Bronchial epithelial cell (primary cell): ENCODE measurements at places on chromosomes 2 and 18.
A peak's percentile ranks its signal among the peaks of the same experiment; 100 is the strongest.

GRCh38 chr2:54012538-54013141 lies 41.8 kb upstream of the PSME4 start:
- DNase-seq: no peak

DNA sequence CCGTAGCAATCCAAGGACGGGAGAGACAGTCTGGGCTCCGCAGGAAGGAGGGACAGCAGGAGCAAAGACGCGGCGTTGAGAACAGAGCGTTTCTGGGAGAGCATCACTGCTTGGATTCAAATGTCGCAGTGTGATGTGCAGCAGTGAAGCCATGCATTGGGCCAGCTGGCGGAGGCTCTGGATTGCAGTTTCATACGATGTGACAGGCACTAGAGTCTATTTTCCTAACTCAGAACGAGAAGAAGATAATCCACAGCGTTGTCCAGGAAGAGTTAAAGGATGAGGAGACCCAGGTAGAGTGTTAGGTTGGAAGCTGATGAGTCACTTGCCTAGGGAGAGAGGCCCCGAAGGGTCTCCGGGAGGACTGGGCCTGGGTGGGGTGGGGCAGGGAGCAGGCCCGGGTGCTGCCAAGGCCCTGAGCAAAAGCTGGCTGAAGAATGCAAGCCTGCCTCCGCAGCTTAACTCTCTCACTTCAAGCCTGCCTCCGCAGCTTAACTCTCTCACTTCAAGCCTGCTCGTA lies 17.7 kb upstream of the SEMA4C start:
- DNase-seq: peak; percentile 27

DNA sequence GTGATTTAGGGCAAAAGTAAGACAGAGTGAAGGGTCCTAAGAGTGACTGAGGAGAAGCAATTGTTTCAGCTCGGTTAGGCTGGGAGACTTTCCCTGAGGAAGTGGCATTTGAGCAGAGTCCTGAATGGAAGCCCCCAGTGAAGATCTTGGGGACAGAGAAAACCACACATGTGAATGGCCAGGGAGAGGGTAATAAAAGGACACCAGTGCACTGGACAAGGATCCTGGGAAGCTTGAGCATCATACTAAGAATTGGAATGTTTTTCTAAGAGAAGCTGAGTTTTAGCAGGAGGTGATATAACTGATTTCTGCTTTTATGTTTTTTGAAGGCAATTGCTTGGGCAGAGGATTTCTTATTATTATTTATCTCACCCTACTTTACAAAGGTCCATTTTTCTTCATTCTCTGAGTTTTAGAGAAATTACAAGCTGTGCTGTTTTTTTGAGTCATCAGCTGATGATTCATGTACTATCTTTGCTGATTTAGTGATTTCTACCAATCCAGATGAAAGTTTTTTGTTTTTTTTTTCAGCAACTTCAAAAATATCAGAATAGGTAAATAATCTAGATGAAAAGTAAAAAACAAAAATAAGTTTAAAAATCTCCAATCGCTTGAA lies 43.5 kb downstream of the MFSD6 start:
- peak; percentile 30 for DNase-seq

DNA sequence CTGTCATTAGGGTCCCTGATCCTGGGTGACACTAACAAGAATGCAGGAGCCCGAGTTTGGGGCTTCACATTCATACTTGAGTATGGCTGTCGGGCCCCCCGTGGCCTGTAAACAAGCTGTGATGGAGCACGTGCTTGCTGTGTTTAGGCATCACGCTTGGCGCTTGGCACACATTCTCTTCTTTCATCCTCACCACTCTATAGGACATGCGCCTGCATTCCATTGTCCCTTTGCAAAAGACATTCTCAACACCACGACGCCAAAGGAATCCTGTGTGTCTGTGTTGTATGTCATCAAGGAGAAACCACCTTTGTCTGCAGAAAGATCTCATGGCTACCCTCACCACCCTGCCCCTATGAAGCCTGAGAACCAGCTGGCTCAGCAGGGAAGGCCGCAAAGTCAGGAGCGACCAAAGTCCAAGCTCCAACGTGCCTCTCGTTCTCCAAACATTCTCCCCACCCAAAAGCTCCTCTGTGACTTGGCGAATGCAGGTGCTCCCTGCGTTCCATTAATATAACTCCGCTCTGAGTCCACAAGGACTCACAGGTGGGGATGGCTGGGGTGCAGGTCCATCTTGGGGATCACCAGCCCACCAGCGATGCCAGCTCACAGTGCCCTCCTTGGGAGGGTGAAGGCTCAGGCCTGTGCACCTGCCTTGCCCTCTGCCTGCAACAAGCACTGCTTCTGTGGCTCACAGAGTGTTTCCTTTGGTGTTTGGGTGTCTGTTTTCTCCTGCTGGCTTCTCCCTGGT lies 6.2 kb upstream of the PER2 start:
- DNase-seq: no peak

- no peak for DNase-seq
Observed at GRCh38 chr2:140580532-140581151, 1550.2 kb downstream of the LRP1B start.

GRCh38 chr2:234823877-234824376 lies 127.9 kb upstream of the SH3BP4 start:
- DNase-seq: peak; percentile 67

DNA sequence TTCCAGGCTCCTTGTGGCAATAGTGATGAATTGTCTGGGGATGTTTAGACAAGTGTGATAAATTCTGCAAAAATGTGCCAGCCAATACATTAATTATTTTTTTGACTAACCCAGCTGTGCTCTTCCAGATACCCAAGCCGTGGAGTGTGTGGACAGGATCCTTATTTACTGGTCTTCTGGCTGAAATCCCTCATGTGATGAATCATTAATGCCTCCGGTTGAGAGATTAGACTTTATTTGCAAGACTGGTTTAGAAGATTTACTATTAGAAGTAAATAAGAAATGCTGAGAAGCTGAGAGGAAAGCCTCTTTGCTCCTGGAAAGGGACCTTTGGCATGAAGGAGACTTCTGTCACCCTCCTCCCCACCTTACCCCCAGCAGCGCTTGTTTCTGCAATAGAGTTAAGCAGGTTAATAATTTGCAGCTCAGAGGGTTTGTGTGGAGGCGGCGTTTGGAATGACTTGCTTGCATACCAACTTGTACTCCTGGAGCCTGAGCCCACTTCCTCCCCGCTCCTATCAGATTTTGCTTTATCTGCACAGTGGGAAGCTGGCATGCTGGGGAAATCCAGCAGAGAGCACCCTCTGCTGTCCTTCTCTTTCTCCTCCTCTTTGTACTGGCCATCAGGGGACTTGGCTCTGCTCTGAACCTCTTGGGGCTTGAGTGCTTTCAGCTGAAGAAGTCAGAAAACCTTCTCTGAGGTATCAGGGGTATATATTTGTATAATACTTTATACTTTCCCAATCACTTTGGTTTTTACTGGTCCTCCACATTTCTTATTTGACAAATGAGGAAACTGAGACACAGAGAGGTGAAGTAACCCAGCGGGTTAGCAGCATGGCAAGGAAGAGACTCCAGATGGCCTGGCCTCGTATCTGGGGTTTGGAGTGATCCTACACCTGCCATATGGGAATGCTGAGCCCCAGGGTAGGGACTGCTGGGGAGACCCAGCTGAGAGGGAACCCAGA lies 16.3 kb downstream of the SLC3A1 start:
- DNase-seq: peak; percentile 94

GRCh38 chr2:241893265-241893664 lies 23.7 kb downstream of the RTP5 start:
- no peak for DNase-seq

GRCh38 chr18:8705961-8706790 lies 820 bp downstream of the MTCL1 start:
- DNase-seq: no peak

DNA sequence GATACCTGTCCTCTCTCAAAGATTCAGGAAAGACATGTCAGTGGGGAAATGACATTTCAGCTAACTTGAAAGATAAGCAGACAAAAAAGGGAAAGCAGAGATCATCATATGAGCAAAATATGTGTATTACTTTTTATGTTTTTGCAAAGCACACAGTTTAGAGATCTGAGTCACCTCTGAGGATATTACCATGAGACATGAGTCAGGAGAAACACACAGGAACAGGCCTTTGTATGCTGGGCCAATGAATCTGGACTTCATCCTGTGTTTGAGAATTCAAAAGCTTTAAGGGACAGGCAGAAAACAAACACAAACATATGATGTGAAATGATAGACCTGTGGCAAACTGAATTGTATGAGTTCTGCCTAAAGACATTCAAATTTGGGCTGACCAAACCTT lies 306.0 kb upstream of the EPC2 start:
- peak; percentile 82 for DNase-seq

GRCh38 chr2:173354582-173355131 lies at the start of gene CDCA7:
Gene CDCA7 (plus strand): TSS chr2:173354872. CDS start chr2:173354964, 92 bp downstream.
- DNase-seq: peak; percentile 33

DNA sequence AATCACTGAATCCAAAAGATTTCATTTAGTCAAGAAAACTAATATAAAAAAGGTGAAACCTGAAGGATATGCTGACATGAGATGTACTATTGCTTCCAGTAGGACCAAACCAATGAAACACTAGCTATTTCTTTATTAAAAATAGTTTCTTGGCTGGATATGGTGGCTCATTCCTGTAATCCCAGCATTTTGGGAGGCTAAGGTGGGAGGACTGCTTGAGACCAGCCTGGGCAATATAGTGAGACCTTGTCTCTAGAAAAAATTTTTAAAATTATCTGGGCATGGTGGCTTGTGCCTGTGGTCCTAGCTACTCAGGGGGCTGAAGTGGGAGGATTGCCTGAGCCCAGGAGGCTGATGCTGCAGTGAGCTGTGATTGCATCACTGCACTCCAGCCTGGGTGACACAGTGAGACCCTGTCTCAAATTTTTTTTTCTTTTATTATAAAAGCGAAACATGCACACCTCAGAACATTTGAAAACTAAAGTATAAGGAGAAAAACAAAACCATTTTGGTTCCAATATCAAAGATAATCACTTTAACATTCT lies 266.2 kb downstream of the TGIF1 start:
- no peak for DNase-seq

DNA sequence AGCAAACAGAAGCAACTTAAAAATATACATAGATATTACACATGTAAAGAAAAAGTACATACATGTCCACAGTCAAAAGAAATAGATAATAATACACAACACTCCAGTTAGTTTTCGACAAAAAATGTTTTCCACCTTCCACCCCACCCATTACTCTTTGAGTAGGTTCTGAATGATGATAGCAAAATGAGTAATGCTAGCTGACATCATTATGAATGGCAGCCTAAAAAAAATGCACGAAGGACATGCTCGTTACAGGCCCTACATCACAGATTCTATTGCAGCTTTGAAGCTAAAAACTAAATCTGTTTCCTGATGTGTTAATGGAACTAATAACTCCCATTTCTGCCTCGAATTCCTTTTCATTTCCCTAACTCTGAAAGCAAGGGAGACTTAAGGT lies 578.7 kb upstream of the NETO1 start:
- DNase-seq: peak; percentile 69

DNA sequence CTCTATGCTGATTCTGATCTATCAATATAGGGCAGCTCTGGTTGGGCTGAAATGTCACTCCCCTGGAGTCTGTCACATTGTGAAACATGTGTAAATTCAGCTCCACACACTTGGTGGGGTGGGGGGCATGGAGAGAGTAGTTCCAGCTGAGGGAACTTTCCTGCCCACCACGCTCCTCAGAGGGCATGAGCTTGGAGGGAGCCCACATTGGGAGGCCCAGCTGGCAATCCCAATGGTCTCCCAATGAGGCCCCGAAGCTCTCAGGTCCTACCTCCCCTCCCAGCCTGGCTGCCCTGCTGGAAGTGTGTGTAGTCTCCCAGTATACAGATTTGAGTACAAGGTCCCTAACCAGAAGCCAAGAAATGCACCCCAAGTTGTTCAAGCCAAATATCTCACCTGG lies 31.5 kb downstream of the GYPC start:
- no peak for DNase-seq

- DNase-seq: peak; percentile 61
Observed at GRCh38 chr2:85112906-85113625, 20.1 kb upstream of the TCF7L1 start.

- no peak for DNase-seq
Observed at GRCh38 chr18:23037646-23038045, 97.6 kb upstream of the CABLES1 start.

- DNase-seq: no peak
Observed at GRCh38 chr18:64678048-64678447, 529.2 kb upstream of the LINC00305 start.

GRCh38 chr2:238425979-238426567 lies 654 bp upstream of the ASB1 start:
- peak; percentile 32 for DNase-seq

- DNase-seq: no peak
Observed at GRCh38 chr18:60966876-60967275, 366.4 kb upstream of the CDH20 start.

DNA sequence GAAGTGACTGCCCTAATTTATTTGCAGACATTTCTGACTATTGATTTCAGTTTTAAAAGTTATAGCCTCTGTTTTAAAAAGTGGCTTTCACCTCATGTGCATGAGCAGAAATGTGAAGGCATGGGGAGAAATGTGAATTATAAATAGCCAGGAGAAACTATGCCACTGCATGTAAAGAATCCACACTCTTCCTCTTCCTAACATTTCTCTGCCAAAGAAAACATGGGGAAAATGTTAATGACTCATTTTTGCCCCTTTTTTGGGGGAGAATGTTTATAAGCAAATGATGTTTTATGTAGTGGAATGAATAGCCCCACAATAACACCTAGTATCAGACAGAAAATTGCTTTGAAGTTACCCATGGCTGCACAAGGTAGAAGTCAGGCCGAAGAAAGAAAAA lies 249.0 kb upstream of the TANK start:
- DNase-seq: no peak

GRCh38 chr2:18247282-18248110 lies 313.0 kb downstream of the RDH14 start:
- DNase-seq: peak; percentile 81

- DNase-seq: no peak
Observed at GRCh38 chr2:175832866-175833265, 169.2 kb downstream of the LNPK start.

GRCh38 chr2:202636213-202636513 lies 1.4 kb downstream of the FAM117B start:
- DNase-seq: no peak

GRCh38 chr2:64211276-64211921 lies 67.2 kb upstream of the PELI1 start:
- no peak for DNase-seq

DNA sequence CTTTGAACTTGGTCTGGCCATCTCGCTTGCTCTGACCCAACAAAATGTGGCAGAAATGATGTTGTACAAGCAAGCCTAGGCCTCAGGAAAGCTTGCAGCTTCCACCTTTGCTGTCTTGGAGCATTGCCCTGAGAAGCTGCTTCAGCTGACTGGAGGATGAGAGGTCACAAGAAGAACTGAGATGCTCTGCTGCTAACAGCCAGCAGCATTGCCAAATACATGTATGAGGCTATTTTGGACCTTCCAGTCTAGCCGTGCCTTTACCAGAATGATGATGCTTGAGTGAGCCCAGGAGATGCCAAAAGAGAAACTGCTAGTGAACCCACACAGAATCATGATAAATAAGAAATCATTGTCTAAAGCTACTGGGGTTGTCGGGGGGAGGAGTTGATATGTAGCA lies 13.2 kb upstream of the ITGAV start:
- no peak for DNase-seq

DNA sequence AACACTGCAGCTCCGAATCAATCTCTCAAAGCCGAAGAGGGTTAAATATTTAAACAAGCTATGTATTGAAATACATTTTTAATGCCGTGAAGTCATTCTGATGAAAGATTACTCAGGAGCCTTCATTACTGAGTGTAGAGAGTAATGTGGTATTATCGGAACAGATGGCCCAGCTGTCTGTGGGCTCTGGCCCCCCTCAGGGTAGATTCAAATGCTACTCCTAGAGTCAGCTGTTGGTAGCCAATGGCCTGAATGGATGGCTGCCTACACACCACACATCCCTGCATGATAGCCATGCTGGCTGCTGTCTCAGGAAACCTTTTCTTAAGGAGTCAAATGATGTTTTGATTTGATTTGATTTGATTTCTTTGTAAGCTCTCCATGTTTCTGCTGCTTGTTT lies 732.3 kb upstream of the CELF4 start:
- no peak for DNase-seq
